ENCODE measurements at places on chromosomes 2 and 18.

DNA sequence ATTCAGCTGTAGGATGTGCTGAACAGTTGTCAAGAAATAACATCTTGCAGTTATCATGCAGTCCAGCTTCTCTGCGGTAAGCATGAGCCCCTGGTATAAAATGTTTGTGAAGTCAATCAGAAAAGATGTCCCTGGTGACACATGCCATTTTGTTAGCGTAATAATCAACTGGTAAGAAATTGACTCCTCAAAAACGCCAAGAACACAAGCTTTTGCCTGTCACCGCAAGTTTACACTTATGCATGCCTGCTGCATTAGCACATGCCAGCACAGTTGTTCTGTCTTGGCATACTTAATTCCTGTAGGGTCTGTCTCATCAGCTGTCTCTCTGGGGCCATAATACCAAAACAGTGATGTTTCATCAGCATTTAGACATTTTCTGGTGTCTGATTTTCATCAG, 524.8 kb upstream of the DSEL start:
- DNase-seq = peak; percentile 7

DNA sequence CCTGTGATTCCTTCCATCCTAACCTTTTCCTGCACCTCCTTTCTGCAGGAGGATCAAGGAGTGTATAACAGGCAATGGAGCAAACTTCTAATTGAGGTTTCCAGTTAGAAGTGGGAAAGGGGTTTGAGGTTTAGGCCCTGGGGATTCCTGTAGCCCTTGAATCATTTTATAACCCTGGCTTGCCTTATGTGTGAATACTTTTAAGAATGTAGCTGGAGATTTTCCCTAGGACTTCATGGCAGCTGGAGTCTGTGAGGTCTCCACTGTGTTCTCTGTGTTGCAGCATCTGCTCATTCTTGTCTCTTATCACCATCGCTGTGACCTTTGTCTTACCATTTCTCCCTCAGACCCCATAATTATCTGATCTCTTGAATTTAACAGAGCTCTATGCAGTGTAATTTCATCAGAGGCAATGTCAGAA, 370.2 kb upstream of the SLC14A2 start:
- DNase-seq = no peak

DNA sequence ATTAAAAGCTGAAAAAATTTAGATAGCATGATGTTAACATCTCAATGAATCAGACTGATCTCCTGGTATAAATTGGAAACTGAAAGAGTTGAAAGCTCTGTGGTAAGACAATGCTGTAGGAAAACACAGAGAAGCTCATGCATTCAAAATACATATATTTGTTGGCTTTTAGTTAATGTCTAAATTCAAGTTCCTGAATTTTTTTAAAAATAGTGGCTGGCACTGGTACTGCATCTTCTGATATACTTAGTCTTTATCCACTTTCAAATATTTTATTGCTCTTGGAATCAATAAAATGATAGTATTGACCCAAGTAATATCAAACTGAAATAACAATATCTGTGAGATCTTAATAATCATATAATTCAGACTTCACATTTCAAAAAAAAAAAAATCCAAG, 151.4 kb upstream of the FIGN start:
- DNase-seq = no peak

DNA sequence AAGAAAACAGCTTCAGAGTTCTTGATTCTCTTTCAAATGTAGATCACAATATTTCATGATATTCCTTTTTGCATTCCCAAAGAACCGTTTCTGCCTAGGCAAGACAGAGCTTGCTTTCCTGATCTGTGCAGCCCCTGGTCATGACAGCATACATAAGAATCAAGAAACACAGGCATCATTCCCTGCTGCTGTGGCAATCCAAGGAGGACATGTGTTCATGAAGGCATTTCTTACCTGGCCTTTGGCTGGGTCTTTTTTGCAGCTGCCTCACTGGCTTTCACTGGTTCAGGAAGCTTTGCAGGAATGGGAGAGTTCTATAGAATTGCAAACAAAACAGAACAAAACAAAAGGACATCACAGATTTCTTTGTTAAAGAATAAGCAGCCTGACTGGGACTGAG, 87.6 kb upstream of the NFU1 start:
- no peak for DNase-seq

DNA sequence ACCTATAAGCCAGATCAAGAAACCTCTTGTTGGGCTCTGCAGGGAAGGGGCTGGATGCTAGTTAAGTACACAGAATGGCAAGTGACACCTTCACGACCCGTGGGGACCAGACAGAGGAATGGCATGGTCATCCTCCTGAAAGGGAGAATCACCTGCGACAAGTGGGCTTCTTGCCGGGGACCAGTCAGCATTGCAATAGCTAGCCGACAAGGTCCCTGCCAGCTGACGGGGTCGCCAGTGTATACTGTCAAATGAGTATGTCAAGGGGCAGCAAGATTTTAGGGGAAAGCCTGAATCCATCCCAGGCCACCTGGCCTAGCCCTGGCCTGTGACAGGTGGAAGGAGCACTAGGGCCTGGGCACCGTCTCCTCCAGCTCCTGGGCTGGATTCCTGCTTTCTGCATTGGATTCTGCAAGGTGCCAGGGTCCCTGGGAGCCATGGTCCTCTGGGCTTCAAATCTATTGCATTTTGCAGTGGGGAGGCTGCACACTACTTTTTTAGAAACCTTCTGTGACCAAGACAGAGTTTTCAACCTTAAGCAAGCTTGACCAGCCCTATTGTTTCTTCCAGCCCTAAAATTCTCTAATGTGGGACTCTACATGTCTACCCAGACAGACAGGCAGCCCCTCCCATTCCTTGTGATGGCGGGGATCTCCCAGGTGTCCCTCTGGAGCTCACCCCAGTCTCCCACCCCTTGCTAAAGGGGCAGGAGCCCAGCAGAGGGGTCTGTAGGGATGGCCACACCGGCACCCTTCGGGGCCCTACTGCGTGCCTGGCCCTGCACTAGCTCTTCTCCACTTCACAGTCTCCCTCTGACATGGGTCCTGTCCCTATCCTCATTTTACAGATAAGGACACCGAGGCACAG, 178.5 kb downstream of the GLI2 start:
- no peak for DNase-seq

DNA sequence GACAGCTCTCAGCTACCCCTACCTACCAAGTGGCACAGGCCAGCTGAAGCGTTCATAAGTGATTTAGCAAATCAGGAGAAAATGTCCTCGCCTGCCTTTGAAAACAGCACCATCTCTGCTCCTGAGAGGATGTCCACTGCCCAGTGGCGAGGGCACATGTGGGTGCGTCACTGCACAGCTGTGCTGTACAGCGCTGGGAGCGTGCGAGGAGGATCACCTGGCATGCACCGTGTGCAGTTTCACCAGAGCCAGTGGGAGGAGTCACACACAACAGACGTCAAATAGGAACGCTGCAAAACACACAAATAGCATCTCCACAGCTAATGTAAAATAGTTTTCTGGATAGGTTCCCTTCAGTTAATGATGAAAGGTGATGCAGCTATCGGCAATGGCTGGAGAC, 154.1 kb downstream of the HDAC4 start:
- no peak for DNase-seq

- peak; percentile 96 for DNase-seq
Observed at GRCh38 chr2:187547353-187547979, 6.8 kb downstream of the TFPI start.

- DNase-seq = peak; percentile 66
Observed at GRCh38 chr2:73823916-73824523, 4.7 kb upstream of the STAMBP start.

GRCh38 chr2:174439950-174440349, 44.4 kb downstream of the SCRN3 start:
- no peak for DNase-seq

DNA sequence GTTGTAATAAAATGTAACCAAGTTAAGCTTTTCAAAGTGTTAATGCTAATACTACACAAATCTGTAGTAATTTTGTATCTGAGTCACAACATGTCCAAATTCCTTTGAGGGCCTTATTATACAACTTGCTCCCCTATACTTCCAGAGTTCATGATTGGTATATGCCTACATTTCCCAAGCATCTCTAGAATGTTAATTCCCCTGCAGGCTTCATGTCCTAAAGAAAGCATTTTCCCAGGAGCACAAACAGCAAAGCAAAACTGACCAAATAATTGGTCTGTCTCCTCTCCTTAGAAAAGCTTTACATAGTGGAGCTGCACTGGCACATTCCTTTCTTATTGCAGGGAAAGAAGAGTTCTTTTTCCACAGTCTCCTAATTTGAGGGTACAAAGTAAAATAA, 3.7 kb downstream of the ALS2 start:
- peak; percentile 48 for DNase-seq

- no peak for DNase-seq
Observed at GRCh38 chr2:239444626-239445577, 44.1 kb upstream of the HDAC4 start.

GRCh38 chr18:58997811-58998337, 133.2 kb downstream of the ZNF532 start:
- DNase-seq = no peak

- no peak for DNase-seq
Observed at GRCh38 chr2:150465703-150466569, 21.5 kb downstream of the RND3 start.

- no peak for DNase-seq
Observed at GRCh38 chr2:99380376-99381010, 43.3 kb downstream of the EIF5B start.

DNA sequence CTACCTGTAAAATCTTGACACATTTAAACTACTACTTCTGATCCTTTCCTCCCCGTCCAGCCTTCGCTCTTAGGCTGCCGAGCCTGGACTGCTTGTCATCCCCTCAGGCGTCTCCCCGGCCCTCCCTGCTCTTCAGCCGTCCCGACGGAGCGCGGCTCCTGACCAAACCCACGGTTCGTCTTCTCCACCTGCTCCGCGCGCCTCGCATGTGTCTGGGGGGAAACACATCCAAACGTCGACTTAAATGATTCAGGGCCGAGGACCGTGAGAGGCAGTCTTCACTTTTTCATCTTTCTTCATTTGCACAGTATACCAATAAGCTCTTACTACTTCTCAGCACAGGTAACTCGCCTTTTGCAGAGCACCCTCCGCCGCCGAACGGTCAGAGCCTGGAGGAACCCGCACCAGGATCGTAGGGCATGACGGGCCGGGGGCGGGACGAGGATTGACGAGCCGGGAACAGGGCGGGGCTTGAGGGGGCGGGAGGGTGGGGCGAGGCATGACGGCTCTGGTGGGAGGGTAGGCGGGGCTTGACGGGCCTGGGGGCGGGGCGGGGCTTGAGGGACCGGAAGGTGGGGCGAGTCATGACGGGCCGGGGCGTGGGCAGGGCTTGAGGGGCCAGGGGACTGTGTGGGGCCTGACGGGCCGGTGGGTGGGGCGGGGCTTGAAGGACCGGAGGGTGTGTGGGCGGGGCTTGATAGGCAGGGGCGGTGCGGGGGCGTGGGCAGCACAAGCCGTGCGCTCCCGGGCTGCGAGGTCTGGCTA, at the start of gene SEH1L:
Gene SEH1L, plus strand, starts transcription at position 727 of the 765 bp plus-strand sequence. CDS start 111 bp downstream, outside the sequence.
- DNase-seq = peak; percentile 98

DNA sequence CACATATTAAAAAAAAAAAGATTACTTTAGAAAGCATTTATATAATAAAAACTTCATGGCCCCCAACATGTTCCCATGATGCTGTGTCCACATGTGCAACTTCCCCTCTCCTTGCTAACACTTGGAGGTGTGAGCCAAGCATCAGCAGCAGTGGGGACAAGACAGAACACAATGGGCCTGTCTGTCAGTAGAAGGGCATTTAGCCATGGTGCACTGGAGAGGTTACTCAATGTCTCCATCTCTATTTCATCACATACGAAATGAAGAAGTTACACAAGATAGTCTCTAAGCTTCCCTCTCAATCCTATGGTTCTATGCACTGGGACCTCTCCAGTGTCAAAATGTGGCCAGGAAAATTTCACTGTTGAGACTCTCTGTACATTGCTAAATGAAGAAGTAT, 2.5 kb downstream of the VIT start:
- no peak for DNase-seq

DNA sequence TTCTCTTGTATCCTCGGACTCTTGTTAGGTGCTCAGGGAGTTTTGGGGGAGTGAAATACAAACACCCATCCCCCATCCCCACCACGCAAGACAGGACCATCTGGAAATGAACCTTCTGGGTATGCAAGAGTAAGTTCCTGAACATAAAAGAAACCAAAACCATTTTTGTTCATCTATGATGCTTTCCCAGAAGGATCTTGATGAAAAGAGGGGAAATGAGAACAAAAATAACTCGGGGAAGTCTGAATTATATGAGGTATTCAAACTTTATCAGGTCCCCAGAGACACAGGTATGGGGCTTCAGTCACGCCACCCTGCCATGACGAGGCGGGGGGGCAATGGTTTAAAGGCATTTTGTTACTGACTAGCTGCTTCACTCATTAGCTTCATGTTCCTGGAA, 68.6 kb upstream of the DNMT3A start:
- no peak for DNase-seq

GRCh38 chr2:121695171-121695451, 41.6 kb downstream of the NIFK start:
- no peak for DNase-seq

DNA sequence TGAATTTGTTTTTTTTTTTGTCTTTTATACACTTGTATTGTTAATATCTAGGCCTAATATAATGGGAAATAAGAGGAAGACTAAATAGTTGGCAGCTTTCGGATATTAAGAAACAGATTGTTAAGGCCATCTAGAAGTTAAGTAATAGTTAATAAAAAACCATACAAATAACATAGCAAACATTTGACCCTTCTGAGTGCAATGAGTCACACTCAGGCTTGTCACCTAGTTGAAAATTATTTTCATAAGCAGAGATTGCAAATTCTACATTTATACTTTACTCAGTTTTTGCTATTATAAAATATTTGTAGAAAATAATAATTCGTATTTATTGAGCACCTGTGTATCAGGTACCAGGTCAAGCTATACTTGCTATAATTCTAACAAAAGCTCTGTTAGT, 2.4 kb downstream of the NUP35 start:
- DNase-seq = no peak

DNA sequence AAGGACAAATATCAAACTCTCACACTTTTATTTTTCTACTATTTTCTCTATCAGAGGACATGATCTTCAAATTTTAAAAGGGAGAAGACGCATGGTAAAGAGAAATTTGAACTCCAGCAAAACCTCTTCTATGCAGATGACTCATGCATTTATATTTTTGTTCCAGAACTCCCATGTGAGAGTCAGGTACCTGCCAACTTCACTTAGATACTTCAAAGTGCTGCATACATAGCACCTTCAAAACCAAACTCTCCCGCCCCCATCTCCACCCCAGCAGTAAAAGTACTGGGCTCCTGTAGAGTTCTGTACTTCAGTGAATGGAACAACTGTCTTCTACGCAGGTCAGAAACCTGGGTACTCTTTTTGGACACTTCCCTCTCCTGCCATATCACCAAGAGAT, 398.3 kb downstream of the TGIF1 start:
- no peak for DNase-seq

DNA sequence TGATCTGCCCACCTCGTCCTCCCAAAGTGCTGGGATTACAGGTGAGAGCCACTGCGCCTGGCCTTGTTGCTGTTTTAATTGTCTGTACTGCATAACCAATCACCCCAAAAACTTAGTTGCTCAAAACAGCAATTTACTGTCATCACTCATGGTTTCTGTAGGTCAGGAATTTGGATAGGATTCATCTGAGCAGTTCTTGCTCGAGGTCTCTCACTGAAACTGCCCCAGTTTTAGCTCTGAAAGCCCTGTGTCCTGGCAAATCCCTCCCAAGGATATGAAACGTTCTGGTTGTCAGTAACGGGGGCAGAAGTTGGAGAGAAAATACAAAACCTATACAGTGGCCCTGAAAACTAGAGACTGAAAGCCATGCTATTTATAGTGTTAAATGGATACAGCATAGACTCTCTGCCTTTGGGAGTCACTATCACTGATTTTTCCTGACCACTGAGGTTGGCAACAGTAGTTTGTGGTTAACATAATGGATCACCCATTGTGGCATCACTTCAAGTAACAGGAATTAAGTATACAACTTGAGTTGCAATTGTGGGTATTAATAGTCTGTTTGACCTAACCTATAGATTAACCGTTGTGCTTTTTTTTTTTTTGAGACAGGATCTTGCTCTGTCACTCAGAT, 27.2 kb upstream of the ERICH2 start:
- DNase-seq = no peak
